PC-9 (cell line): ENCODE measurements at places on chromosomes 3 and 15.

DNA sequence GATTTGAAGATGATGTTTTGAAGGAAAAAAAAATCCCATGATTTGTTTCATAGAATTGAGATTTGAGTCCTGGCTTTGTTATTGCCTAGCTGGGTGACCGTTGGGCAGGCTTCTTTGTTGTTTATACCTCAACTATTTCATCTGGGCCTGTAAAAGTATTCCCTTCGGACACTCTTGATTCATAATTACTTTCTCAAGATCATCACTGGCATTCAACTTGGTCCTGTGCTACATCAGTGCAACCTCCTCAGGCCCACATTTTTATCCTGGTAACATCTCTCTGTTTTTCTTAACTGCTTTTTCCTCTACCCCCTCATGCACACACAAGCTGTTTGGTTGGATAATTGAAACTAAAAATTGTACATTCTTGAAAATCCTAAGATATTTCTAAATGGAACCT lies 67.5 kb upstream of the P3H2 start:
- no peak for DNase-seq

DNA sequence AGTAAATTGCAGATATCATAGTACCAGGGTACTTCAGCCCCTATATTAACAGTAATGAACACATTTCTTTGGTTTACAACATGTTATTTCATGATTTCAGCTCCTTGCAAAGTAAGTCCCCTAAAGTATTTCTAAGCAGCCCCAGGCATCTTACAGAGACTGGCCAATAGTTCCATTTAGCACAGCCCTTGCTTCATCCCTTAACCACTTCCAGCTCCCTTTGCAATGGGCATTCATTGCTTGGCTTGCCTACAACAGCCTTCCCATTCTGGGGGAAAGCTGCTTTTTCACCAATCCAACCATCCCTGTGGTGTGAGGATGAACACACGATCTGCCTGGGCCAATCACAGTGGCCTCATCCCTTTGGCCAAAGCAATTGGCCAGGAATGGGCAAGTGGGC lies 67.2 kb upstream of the XCR1 start:
- no peak for DNase-seq

- no peak for DNase-seq
Measured at GRCh38 chr3:158631981-158632380, 12.3 kb upstream of the GFM1 start.

DNA sequence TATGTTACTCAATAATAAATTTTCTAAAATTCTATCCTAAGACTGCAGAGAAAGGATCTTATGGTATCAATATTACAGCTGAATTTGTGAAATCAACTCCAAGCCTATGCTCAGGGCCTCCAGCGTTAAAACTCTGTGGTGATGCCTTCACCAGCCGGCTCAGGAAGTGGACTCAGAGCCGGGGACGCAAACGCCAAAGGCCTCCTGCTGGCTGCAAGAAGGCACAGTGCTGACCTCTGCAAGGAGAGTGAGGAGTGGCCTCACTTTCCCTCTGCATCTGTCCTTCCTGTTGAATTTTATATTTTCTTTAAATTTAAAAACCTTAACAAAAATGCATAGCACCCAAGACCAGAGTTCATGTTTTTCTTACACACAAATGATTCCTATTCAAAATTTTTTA lies 48.5 kb downstream of the HERC2 start:
- DNase-seq: no peak

DNA sequence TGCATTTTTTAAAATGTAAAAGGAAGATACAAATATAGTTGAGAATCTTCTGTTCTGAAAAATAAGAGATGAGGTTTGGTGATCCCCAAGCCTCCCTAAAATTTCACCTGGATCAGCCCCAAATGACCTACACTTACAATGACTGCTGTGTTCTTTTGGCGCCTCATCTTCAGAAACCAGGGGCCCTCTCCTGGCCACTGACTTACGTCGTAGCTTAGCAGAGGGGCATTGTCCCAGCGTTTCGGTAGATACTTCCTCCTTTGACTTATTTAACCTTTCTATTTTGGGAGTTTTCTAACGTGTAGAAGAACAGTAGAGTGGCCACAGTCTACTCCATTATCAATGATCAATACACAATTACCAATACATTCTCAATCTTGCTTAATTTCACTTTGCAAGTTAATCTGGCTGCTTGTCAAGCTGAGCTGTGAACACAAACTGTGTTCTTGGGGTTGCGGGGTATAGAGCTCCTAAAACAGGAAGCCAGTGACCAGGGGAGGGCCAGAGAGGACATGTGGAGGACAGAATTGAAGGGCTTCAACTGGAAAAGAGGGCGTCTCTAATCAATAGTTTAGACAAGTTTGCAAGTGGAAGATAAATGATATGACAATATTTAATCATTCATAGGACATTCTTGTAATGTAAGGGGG lies 419.5 kb downstream of the LPP start:
- DNase-seq: no peak

- DNase-seq: peak; percentile 69
Measured at GRCh38 chr3:182671942-182672341, 121.4 kb upstream of the ATP11B start.

DNA sequence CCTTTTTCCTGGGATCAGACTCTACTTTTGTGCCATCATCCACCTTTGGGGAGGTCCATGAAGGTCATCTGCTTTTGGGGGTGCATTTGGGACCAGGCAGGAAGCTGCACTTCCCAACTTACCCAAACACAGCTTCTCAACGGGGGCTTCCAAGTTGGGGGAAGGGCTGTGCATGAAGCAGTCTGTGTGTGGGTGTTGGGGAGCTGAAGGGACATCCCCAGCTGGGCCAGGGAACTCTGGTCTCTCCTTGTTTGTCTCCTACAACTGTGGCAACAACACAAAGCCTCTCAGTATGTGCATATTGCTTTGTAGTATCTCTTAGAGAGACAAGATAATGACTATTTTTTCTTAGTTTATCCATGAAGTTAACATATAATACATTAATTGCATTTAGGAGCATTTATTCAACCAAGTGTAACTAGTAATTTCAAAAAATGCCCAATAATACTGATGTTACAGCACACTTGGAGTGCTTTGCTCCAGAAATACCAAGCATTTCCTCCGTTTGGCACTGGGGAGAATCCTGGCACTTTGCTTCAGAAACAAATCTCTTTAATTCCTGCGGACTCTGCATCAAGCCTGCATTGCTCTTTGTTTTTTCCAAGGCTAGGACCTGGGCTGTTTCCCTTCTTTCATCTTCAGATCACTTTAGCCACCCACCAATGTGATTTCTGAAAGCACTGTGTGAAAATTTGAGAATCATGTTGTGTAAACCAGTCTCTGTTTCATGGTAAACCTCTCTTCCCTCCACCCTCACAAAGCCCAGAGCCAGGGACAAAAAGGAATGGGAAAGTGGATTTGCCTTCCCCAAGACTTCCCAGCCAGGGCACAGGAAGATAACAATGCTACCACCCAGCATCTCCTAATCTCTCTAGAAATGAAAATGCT lies 126.2 kb upstream of the PFN2 start:
- DNase-seq: no peak

DNA sequence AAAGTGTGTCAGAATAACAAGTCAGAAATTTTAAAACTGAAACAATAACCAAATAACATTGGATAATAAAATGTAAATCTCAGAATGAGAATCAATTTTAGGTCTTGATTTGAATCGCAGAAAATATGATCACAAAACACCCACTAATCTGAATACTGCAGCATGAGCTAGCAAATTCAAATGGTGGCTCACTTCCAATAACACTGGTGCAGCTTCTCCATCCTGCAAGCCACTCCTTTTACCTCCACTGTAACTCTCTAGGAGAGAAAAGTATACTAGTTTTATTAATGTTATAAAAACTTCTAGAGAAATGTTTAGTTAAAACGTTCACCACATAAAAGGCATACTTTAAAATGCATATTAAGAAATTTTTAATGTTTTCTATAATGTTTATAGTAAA lies 30.4 kb downstream of the UBE3A start:
- DNase-seq: no peak

DNA sequence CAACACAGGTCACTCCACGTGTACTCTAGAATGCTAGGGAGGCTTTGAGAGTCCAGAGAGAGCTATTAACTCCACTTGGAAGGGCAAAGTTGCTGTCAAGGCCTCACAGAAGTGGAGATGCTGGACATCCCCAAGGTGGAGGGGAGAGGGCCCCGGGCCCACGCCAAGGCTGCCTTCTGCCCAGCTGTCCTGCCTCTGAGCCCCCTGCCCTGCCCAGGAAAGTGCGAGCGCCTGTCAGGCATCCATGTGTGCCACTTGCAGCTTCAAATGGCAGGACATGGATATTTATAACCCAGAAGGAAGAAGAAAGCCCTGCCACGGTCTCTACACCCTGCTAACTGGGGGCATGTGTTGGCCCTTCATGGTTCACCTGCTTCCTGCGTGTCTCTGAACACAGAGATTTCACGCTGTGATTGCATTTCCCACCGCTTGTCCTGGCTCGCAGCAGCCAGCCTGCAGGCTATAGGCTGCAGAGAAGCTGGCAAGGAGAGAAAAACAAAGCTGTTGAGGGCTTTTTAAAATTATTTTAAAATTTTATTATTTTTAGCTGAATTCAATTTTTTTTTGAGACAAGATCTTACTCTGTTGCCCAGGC lies 17.0 kb downstream of the ANKDD1A start:
- DNase-seq: no peak

GRCh38 chr3:36258421-36258820 lies 121.9 kb upstream of the STAC start:
- no peak for DNase-seq

DNA sequence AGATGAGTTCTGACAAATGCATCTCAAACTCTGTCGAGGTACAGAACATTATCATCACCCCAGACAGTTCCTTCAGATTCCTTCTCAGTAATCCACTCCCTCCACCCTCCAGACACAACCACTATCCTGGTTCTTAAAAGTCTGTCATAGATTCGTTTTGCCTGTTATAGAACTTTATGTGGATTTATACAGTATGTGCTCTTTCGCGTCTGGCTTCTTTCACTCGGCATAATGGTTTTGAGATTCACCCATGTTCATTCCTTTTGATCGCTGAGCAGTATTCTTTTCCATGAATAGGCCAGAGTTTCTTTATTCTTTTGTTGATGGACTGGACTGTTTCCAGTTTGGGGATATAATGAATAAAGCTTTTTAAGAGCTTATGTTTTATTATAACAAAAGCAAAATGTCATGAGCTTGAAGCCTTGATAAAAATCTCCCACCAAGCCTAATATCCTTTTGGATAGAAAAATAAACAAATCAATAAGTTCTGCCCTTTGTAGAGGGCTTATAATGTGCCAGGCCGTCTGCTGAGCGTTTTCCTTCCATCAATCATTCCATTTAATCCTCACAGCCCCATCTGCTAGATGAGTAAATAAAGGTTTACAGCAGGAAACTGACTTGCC lies 21.3 kb upstream of the RFTN1 start:
- DNase-seq: no peak

GRCh38 chr15:69530991-69531664 lies 78.5 kb downstream of the RPLP1 start:
- no peak for DNase-seq

DNA sequence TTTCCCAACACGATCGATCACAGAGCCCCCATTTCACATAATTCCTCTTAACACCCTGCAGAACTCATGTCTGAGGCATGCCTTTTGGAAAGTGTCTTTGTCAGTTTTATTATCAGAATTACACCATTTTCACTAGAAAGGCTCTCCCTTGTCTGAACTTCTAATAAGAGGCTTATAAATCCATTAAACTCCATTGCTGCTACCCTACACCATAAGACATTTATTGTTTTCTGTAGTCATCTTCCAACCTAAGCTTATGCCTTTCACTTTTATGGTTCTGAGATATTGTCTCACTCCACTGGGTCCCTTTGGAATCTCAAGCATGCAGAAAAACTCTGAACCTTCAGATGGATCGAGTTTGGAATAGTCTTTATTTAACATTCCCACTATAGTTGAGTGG lies 50.2 kb upstream of the TPM1 start:
- DNase-seq: no peak

DNA sequence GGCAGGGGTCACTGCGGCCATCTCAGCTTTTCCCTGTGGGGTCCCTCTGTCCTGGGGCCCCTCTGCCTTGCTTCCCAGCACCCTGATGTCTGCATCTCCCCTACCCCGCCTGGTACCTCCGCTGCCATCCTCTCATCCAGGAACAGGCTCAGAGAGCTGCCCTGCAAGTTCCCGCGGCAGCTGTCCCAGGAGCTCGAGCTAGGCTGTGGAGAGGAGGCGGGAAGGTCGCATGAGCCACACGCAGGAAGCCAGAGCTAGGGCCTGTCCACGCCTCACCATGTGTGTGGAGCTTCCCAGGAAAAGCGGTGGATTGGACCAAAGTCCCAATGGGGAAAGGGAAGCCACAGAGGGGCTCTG lies 12.5 kb downstream of the PLA2G4B start:
- no peak for DNase-seq

DNA sequence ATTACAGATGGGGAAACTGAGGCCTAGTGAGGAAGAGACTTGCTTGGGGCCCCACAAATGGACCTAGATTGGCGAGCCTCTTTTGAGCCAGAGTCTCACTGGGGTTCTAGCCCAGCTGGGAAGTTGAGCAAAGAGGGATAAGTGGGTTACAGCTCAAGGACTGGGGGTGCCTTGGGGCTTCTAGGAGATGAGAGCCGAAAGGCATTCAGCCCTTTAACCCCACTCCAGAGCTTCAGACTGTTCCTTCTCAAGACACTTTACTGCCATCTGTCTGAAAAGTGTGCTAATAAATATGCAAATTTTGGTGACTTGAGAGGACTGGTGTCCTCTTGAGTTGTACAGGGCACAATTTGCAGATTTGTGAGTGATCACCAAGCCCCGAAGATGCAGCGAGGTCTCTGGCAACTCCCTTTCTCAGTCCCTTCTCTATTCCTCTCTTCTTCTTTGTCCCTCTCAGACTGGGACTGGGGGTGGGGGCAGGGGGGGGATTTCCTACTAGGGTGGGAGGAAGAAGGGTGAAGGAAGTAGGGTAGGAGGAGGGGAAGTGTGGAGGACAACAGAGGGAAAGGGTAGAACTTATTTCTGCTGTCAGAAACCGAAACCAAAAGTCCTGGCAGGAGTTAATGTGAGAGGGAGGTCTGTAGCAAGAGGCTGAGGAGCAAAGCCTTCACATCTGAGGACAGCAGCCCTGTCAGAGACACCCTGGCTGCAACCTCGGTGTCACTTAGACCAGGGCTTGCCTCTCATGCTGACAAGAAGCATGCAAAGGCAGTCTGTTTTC lies 16.2 kb upstream of the ANKDD1A start:
- DNase-seq: no peak

DNA sequence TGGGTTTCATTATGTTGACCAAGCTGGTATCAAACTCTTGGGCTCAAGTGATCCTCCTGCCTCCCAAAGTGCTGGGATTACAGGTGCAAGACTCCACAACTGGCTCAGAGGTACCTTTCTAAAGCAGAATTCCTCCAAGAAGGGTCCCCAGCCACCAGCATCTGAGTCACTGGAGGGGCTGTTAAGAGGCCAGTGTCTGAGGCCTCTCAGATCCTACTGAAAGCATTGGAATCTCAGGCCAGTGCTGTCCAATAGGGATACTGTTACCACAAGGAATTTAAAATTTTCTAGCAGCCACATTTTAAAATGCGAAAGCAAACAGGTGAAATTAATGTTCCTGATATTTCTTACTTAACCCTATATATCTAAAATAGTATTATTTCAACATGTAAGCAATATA lies 1.3 kb downstream of the CAV3 start:
- DNase-seq: no peak
